ENCODE measurements at places on chromosomes 4 and X.

DNA sequence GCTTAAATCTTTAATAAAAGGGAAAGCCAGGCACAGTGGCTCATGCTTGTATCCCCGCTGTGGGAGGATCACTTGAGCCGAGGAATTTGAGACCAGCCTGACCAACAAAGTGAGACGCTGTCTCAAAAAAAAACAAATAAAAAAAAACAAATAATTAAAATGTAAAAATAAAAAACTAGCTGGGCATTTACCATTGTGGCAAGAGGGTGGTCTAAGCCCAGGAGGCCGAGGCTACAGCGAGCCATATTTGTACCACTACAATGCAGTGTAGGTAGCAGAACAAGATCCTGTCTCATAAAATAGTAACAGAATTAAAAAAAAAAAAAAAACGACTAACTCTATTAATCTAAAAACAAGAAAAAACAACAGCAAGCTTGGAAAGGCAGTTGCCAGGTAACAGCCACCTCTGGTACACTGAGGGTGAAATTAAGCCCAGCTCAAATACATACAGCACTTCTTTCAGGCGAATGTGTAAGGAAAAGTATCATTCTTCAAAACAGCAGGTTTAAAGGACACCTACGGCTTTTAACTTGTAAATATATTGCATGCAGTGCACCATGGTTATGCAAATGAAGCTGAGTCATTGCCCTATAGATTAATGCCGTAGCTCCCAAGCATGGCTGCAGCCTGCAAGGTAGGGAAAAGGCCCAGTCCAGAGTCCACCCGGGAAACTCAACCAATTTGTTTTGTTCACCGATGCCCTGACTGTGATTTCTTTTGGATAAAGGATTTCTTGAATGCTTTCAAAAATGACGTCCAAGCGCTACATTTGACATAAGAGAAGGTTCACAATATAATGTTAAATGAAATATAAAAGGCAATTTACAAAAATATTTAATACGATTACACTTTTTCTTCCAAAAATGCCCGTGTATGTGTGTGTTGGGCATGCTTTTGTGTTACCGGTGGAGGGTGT, 14.5 kb upstream of the TXLNG start:
- peak; percentile 32 for DNase-seq

DNA sequence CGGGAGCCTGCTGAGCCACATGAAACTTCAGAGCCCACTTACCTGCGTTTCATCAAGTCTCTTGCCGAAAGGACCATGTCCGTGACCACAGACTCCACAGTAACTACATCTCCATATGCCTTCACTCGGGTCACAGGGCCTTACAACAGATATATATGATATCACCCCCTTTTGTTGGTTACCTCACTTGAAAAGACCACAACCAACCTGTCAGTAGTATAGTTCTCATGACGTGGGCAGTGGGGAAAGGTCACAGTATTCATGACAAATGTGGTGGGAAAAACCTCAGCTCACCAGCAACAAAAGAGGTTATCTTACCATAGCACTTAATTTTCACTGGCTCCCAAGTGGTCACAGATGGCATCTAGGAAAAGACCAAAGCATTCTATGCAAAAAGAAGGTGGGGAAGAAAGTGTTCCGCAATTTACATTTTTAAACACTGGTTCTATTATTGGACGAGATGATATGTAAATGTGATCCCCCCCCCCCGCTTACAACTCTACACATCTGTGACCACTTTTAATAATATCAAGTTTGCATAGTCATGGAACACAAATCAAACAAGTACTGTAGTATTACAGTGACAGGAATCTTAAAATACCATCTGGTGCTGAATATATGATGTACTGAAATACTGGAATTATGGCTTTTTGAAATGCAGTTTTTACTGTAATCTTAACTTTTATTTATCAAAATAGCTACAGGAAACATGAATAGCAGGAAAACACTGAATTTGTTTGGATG, 129.9 kb downstream of the TET2 start:
- no peak for DNase-seq

- peak; percentile 23 for DNase-seq
Measured at GRCh38 chrX:140762061-140762460, 52.5 kb downstream of the LINC00632 start.

GRCh38 chr4:151687021-151687640, 73.7 kb downstream of the GATB start:
- DNase-seq, result no peak

GRCh38 chr4:85787133-85787532, 312.2 kb downstream of the ARHGAP24 start:
- no peak for DNase-seq

DNA sequence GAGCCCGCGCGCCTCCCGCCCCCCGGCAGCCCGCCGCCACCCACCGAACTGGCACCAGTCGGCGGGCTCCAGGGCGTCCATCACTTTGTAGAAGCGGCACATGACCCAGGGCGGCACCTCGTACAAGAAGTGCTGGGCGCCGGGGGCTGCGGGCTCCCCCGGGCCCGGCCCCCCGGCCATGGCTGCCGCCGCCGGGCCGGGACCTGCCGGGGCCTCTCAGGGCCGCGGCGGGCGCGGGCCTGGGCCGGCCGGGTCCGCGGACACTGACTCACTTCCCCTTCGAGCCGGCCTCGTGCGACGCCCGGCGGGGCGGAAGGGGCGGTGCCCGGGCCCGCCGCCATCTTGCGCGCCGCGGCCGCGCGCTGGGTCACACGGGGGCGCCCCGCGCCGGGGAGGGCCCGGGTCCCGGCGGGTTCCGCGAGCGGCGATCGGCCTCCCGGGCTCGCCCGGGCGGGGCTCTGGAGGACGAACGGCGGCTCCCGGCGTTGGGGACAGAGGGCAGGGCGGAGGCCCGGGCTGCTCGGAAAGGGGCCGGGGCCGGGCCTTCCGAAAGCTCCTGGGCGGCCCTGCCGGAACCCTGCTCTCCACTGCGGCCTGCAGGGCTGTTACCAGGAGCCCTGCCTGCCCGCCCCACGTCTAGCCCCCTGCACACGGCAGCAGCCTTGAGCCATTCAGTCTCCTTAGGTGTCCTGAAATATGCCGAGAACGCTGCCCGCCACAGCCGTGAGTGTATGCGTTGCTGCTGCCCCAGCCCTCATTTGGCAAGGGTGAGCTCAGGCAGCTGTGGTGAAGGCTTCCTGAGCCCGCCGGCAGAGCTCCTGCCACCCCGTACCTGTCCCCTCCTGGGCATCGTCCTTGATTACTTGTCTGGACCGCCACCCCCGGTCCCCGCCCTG, at the start of gene IRAK1:
Gene IRAK1 (minus strand): TSS at position 270 of the 896 bp plus-strand sequence. CDS start 90 bp downstream, at position 180.
- DNase-seq, result no peak

GRCh38 chr4:42488554-42488953, 91.3 kb downstream of the SHISA3 start:
- DNase-seq, result no peak

DNA sequence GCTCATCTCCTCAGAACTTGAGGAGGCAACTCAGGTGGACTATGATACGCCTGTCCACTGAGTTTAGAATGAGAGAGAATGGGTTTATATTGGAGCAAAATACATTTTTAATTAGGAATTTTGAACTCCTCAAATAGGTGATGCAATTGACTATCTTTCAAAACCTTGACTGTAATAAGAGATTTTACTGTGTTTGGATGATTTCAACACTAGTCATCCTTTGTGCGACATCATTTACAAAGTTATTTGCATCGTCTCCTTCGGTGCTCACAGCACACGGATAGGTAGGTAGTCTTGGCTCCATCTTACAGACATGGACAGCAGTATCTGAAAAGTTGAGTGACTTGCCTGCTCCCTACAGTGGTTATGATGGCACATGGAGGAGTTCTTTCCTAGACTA, 67.0 kb downstream of the AASDH start:
- DNase-seq, result no peak

GRCh38 chrX:36414056-36414455, 494.5 kb downstream of the CFAP47 start:
- no peak for DNase-seq

GRCh38 chrX:141405853-141406492, 163.7 kb upstream of the SPANXC start:
- DNase-seq, result peak; percentile 50

GRCh38 chrX:109847257-109848187, 114.5 kb upstream of the ACSL4 start:
- peak; percentile 38 for DNase-seq

- no peak for DNase-seq
Measured at GRCh38 chrX:31237189-31237588, 165.3 kb upstream of the FTHL17 start.
